ENCODE measurements at places on chromosomes 12 and 14. TPM values are rescaled to one million over a fixed set of nuclear protein-coding genes. Genes with fewer than 3 reads are reported as not detected.

Gene RNASE3
- not detected for total RNA-seq

Gene ACSS3
- not detected for total RNA-seq

Gene SMIM41
- 0.19 TPM for total RNA-seq

Gene ADGRD1
- total RNA-seq, result 0.84 TPM

Gene PIWIL1
- not detected for total RNA-seq

Gene RAB15
- 6.2 TPM for total RNA-seq

Gene FIGNL2
- 0.33 TPM for total RNA-seq

Gene CD163
- total RNA-seq, result not detected

Gene TAS2R10
- total RNA-seq, result 0.26 TPM

Gene LRTM2
- total RNA-seq, result 0.16 TPM

Gene CIROP
- total RNA-seq, result not detected

Gene C12orf54
- not detected for total RNA-seq

Gene SIX1
- total RNA-seq, result 0.31 TPM

Gene MAP3K12
- total RNA-seq, result 15.3 TPM

Gene ASB2
- total RNA-seq, result 21.1 TPM

Gene TAS2R19
- total RNA-seq, result 3.9 TPM

Gene TAS2R7
- not detected for total RNA-seq

Gene DPPA3
- not detected for total RNA-seq

Gene VRTN
- total RNA-seq, result not detected

Gene VPS33A
- total RNA-seq, result 28.4 TPM

Gene GNPTAB
- total RNA-seq, result 57.2 TPM

Gene KCNC2
- total RNA-seq, result not detected

Gene COL2A1
- 0.07 TPM for total RNA-seq

Gene A2ML1
- total RNA-seq, result not detected

Gene LTBP2
- total RNA-seq, result not detected

Gene CTSG
- not detected for total RNA-seq

Gene FOXG1
- total RNA-seq, result not detected
